Head of caudate nucleus (tissue), 42 donors: ENCODE measurements at places on chromosomes 12 and 14.

DNA sequence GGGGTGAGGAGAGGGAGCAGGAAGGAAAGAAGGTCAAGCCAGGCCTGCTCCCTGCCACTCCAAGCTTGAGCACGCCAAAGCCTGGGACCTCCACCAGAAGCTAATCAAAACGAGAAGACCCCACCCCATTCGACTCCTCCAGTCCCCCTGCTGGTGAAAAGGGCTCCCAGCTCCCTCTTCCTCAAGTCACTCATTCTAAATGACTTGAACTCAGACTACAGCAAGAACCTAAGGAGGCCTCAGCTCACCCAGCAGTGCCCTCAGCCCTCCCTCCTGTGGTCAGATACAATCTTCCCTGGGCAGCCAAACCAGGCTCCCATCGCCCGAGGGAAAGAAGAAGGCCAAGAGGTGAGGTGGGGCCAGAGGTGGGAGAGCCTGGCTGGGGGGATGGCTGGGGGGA is 17.4 kb downstream of the HDAC7 start:
- no peak for DNase-seq

DNA sequence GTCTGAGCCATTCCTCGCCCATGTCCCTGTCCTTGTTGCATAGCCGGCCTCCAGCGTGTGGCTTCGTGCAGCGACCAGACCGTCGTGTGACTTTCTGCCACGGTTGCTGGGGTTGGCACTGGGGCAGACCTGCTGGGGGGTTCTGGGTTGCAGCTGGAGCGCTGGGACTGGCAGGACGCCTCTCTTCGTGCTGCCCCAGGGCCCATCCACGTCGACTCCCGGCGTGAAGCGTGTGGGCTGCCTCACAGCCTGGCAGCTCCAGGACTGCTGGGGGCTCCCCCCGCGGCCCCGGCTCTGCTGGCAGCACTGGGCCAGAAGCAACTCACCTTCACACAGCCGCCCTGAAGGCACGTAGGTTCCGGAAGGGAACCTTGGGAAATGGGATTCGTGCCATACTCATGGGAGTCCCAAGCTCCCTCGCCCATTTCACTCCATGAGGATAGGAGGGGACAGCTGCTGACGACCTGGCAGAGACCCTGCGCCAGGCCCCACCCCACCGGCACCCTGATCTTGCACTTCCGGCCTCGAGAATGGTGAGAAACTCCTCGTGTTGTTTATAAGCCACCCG is 51.9 kb downstream of the GALNT9 start:
- DNase-seq = no peak

- DNase-seq = peak; percentile 65
Observed at GRCh38 chr12:51208016-51208660, 9.7 kb downstream of the POU6F1 start.

- no peak for DNase-seq
Observed at GRCh38 chr14:67426161-67426560, 14.2 kb upstream of the PLEK2 start.

DNA sequence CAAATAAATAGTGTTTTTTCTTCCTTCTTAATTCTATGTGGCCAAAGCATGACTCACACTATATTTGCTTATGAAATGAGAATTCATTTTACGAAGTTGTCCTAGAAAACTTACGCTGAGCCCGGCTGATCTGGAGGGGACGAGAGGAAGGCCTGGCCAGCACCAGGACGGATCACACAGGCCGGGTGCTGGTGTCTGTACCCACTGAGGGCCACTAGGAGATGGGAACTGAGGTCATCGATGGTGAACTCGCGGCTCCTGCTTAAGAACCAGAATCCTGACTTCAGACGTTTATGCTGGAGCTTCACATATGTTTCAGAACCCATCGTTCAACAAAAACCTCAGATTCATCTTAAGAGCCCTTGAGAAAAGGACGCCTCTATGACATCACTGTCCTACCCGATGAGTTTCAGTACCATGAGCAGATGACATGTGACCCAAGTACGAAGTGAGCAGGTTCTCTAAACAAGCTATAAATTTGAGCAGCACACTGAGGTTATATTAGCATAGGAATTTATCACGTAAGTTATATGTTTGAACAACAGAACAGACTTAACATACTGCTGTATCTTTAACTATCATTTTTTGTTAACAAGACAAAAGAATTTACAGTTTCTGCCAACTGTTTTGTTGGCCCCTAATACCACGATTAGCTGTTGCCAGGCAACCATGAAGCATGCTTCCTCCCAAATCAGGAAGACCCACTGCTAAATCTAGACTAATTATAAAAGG is 111.9 kb downstream of the FOXN3 start:
- DNase-seq = no peak

- DNase-seq = no peak
Observed at GRCh38 chr12:89414851-89415250, 62.5 kb upstream of the DUSP6 start.

GRCh38 chr14:68535404-68536017 is 257.4 kb downstream of the ZFP36L1 start:
- DNase-seq = no peak

GRCh38 chr14:57182760-57183503 is 85.8 kb downstream of the EXOC5 start:
- no peak for DNase-seq

GRCh38 chr14:83611906-83612390 is 1918.0 kb upstream of the FLRT2 start:
- no peak for DNase-seq

DNA sequence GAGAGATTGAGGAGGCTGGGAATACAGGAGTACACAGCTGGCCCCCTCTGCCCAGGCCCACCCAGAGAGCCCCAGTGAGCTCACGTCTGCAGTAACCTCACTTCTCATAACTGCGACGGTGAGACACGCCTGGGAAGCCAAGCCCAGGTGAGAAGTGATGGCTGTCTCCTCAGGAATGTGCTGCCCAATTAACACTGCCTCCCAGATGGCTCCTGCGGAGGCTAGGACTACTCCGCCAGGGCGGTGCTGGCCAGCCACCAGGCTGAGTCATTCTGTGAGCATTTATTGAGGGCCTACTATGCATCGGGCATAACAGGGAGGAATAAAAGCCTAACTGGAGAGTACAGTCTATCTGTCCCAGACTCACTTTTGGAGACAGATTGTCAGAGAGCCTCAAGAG is 9.3 kb upstream of the TMEM106C start:
- no peak for DNase-seq

GRCh38 chr14:68679746-68680467 is 113.0 kb downstream of the ZFP36L1 start:
- no peak for DNase-seq

DNA sequence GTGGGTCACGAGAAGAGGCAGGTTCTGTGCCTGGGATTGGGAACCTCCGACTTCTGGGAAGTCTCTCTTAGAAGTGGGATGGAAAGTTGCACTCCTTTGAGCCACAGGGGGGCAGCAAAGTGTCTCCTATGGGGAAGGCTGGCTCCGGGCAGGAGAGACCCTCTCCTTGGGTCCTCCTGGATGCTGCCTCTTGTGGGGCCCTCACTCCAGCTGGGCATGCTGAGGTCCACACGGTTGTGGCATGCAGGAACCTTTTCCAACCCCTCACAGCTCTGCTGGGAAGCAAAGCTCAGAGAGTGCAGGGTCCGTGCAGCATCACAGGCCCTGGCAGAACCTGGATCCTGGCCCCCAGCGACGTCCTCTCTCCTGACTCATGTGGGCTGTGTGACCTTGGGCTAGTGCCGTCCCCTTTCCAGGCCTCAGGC is 17.4 kb downstream of the SDSL start:
- peak; percentile 64 for DNase-seq

- DNase-seq = no peak
Observed at GRCh38 chr14:56816574-56817391, 6.5 kb upstream of the OTX2 start.

GRCh38 chr12:122327494-122328385 is 61.4 kb upstream of the VPS33A start:
- no peak for DNase-seq

DNA sequence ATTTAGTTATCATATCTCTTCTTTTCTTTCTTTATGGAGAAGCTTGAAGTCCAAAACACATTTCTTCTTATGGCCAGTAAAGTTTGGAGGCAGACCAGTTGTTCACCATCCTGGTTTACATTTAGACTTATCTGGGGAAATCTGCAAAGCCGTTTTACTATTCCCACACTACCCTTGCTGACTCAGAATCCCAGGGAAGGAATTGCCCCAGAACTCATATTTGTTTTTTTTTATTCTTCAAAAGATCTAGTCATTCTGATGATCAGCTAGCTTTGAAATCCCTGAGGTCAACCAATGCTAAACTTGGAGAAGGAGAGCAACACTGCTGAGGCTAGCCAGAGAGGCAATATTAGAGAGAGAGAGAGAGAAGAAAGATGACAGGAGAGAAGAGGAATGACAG is 12.3 kb upstream of the LMO3 start:
- no peak for DNase-seq

GRCh38 chr12:49033611-49034285 is 15.2 kb upstream of the PRKAG1 start:
- DNase-seq = no peak

DNA sequence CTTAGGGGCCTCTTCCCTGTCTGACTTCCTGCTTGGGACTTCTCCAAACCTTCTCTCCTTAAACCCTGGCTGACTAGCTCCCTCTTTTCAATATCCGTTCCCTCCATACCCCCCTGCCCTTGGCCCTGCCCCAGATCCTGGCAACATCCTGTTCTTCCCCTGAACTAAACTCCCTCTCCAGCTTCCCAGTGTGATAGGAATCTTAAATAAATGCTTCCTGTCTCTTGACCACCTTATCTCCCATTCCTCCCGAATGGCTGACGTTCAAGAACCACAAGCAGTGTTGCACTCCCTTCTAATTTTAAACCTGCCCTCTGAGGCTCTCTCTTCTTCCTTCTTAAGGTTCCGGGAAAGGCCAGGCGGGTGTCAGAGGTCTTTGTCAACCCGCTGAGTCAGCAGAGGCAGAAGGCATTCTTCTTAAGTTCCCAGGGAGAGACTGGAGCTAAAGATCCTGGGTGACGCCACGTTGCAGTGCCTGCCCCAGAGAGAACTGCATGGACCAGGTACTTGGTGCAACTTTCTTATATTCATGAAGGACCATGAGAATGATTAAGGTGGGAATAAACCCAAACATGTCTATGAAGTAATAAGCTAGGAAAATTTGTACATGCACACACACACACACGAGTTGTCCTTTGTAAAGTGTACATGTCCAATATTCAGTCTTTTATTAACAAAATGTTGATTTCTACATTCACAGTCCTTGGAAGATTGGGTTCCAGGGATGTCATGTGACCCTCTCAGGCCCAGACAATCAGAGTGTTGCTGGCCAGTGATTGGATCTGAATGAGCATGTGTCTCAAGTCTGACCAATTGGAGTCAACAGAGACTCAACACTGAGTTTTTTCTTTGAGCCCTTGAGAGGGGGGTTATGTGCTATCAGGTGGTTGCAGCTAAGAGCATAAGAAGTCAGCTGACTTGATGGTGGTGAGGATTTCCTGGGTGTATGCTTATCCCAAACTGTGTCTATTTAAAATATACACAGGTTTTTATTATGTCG is 420.2 kb upstream of the TBX3 start:
- DNase-seq = peak; percentile 44

DNA sequence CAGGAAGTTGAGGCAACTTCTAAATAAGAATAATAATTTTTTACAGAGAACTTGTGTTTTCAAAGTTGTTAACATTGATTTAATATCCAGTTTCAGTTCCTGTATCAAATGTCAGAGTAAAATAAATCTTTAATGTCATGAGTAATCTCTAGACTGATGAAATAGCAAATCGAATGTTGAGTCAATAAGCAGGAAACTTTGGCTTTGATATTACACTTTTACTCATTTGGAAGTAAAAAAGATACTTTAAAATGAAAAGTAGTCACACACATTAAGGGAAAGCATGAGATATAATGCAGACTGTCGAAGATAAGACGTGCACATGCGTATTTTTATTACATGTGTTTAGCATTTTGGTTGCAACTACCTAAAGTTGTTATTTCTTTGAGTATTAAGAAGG is 78.2 kb upstream of the PTGDR start:
- no peak for DNase-seq

DNA sequence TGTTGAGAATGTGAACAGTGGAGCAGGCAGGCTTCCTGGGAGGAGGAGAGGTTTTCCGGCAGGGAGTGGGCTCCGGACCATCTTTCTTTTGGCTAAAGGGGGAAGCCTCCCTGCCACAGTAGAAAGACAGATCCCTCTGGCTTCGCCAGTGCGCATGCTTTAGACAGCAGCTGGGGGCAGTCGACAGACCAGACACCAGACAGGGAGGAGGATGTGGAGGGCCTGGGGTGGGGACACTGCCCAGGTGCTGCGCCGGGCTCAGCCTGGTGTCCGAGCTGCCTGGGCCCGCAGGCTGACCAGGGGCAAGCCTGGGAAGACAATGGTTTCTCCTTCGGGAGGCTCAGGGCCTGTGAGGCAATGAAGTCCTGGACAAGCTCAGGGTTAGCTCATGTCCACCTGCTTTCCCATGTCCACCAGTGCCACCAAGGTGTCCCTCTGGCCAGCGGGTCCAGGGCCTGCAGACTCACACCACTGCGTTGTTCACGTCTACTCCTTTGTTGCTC is 67.3 kb downstream of the PRIMA1 start:
- DNase-seq = no peak

DNA sequence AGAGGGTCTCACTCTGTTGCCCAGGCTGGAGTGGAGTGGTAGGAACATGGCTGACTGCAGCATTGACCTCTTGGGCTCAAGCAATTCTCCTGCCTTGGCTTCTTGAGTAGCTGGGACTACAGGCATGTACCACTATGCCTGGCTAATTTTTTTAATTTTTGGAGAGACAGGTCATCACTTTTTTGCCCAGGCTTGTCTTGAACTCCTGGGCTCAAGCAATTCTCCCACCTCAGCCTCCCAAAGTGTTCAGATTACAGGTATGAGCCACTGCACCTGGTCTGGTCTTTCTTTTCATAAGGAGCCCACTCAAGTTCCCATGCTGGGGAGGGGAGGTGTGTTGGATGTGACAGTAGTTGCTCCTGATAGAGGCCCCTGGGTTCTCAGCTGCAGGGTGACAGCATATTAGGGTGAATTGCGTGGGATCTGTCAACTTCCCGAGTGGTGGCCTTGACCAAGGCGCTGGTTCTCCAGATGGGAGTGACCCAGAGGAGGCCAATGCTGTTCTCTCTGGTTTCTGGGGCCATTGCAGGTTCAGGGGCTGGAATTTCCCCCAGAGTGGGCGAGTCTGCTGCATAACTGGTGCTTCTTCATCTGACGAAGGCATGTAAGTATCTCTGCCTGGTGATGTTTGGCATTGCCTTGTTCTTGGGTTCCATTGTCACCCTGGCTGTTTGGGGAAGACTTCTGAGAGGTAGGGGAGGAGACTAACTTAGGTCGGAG is 52.4 kb upstream of the ESRRB start:
- DNase-seq = no peak

- DNase-seq = peak; percentile 19
Observed at GRCh38 chr12:16880864-16881285, 274.9 kb upstream of the LMO3 start.

GRCh38 chr14:69703047-69704039 is 63.6 kb upstream of the SRSF5 start:
- no peak for DNase-seq

GRCh38 chr12:120677765-120678473 is 9.0 kb upstream of the MLEC start:
- DNase-seq = no peak
